ENCODE measurements at places on chromosomes 16 and 17.
A peak's percentile ranks its signal among the peaks of the same experiment; 100 is the strongest.

GRCh38 chr17:47603830-47604597 is 45.7 kb upstream of the KPNB1 start:
- no peak for DNase-seq

GRCh38 chr16:87607223-87607622 is 4.9 kb downstream of the JPH3 start:
- no peak for DNase-seq

- DNase-seq: no peak
Observed at GRCh38 chr16:89586218-89586617, 10.7 kb downstream of the CPNE7 start.

DNA sequence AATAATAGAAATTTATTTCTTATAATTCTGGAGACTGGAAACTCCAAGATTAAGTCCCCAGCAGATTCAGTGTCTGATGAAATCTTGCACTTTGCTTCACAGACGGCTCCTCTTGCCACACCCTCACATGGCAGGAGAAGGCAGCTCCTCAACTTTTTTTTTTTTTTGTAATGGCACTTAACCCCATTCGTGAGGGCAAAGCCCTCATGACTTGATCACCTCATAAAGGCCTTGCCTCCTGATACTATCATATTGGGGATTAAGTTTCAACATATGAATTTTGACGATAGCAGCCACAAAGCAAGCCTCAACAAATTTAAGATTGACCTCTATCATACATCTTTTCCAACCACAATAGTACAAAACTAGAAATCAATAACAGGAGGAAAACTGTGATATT is 42.3 kb upstream of the CDYL2 start:
- no peak for DNase-seq

GRCh38 chr16:11686713-11687380 is 18.6 kb downstream of the SNN start:
- DNase-seq: no peak

GRCh38 chr17:68783861-68784260 is 171.3 kb downstream of the ABCA8 start:
- no peak for DNase-seq

DNA sequence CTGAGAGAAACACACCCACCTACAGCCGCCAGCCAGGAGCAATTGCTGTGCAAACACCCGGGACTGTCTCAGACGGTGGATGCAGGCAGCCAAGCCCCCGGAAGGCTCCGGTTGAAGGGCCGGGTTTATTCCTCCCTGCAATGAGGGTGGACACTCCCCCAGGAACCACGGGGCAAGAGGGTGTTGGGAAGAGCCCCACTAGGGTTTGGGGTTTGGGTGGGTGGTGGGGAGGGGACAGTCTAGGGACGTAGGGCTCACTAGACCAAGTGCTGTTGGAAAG is 19.2 kb downstream of the JPH3 start:
- DNase-seq: no peak

DNA sequence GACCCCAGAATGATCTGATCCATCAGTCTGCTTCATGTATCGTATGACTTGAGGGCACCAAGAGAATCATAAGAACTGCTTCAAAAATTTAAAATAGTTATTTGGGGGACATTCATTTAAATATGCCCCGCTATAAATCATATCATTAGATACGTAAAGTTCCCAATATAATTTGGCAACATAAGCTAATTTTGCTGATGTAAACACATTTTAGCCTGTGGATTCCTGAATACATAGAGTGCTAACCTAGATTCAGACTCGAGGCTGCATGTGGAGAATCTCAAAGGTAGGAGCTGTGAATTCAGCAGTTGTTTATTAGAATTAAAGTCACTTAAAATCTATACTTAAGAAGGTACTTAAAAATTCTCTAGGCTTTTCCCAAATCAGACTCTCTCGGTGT is 24.9 kb downstream of the ANKFN1 start:
- DNase-seq: no peak

DNA sequence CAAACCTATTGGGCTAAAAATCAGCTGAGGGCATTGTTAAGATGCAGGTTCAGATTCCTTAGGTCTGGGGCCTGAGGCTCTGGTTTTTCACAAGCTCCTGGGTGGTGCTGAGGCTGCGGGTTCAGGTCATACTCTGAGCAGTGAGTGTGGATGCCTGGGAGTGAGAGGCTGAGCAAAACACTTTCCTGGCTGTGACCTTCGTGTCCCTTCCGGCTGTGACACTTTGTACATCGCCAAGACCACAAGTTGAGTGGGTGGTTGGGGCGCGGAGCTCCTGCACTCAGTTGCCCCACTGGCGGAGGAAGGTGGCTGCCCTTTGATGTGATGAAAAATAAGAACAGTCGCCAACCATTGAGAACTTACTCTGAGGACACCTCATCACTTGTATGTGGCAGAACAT is 24.8 kb downstream of the CCR7 start:
- peak; percentile 47 for DNase-seq

DNA sequence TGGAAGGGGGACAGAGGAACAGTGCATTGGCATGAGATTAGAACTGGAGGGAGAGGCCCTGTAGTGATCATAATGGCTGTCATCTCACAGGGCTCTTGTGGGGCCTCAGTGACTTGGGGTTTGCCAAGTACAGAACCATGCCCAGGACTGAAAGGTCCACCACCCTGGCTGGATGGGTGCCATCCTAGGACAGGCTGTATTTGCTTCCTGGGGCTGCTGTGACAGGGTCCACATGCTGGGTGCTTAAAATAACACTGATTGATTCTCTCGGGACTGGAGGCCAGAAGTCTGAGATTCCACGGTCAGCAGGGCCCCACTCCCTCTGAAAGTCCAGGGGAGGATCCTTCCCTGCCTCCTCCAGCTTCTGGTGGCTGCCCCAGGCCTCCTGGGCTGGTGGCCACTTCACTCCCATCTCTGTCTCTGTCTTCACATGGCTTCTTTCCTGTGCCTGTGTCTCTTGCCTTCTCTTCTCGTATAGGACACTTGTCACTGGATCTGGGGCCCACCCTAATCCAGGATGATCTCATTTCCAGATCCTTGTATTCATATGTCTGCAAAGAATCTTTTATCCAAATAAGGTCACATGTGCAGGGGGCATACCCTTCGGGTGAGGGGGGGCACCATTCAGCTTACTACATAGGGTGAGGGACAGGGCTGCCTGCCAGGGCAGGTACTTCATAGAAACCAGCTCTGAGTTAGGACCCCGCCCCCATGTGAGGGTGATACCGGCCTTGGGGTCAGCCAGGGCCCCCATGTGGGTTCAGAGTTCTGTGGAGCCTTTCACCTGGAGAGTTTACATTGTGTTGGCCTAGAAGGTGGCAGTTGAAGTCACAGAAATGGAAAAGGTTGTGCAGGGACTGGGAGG is 52.6 kb downstream of the USP22 start:
- DNase-seq: peak; percentile 47

- peak; percentile 26 for DNase-seq
Observed at GRCh38 chr17:73430848-73431247, 119.0 kb upstream of the CDC42EP4 start.

DNA sequence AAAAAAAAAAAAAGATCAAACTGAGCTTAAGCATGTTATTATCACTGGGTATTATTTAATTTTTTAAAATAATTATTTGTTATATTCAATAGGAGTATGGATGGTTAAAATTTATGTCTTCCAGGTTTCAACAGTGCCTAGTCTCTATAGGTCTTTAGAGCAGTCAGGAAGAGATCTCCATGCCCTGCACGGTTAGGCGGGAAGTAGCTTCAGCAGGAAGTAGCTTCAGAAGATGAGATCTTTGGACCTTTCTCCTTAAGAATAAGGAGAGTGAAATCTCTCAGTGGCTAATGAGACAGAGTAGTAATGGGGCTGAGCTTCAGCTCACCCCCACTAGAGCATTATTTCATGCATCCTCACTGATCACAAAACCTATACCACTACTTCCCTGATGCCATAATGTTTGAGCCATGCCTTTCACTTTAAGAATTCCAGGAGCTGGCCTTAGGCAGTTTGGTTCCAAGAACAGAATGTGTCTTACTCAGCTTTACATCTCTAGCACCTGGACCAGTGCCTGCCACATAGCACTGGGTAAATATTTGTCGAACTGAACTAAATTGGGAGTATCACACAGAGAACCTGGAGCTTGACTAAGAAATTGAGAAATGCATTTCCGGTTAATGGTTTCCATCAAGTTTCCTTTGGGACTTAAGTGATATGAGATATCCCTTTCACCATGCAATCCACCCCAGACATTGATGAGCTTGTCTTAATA is 43.5 kb downstream of the SCPEP1 start:
- DNase-seq: no peak

Measured in aorta (tissue), 5 donors.